ENCODE measurements at places on chromosomes 6 and 20.

GRCh38 chr6:163573503-163574179 is 159.1 kb downstream of the QKI start:
- DNase-seq, result no peak

- no peak for DNase-seq
These were observed 1.6 kb downstream of the TPBG start for GRCh38 chr6:82365016-82365795.

- DNase-seq, result no peak
These were observed 125.5 kb downstream of the ANKRD60 start for GRCh38 chr20:58102744-58103516.

DNA sequence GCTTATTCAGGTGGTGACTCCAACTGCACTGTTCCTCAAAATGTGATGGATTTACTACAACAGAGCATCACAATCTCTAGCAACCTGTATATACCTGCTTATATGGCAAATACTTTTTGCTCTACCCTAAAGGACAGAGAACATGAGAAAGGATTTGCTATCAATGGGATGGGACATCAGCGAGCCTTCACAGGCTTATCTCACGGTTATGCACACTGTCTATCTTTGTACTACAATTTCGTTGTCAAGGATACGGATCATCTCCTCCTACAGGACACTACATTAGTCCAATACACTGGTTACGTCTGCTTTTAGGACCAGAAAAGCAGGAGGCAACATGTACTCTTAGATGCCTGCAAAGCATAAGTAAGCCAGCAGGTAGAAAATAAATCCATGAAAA is 34.2 kb downstream of the STX7 start:
- DNase-seq, result no peak

- no peak for DNase-seq
These were observed 430.8 kb upstream of the RUNX2 start for GRCh38 chr6:44897316-44897715.

- no peak for DNase-seq
These were observed 107.8 kb downstream of the COL19A1 start for GRCh38 chr6:69974193-69974592.

DNA sequence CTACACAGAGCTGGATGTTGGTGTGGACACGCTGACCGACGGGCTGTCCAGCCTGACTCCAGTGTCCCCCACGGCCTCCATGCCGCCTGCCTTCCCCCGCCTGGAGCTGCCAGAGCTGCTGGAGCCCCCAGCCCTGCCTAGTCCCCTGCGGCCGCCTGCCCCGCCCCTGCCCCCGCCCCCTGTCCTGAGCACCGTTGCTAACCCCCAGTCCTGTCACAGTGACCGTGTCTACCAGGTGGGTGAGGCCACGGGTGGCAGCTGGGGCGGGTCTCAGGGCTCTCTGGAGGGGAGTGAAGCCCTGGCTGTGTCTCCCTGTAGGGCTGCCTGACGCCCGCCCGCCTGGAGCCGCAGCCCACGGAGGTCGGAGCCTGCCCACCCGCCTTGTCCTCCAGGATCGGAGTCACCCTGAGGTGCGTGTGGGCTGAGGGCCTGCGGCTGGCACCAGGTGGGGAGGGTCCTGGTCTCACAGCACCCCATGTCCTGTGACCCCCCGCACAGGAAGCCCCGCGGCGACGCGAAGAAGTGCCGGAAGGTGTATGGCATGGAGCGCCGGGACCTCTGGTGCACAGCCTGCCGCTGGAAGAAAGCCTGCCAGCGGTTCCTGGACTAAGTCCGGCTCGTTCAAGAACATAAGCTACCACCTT is 2.9 kb downstream of the SLC2A4RG start:
- no peak for DNase-seq

GRCh38 chr20:9399322-9399721 is 115.1 kb upstream of the LAMP5 start:
- no peak for DNase-seq

DNA sequence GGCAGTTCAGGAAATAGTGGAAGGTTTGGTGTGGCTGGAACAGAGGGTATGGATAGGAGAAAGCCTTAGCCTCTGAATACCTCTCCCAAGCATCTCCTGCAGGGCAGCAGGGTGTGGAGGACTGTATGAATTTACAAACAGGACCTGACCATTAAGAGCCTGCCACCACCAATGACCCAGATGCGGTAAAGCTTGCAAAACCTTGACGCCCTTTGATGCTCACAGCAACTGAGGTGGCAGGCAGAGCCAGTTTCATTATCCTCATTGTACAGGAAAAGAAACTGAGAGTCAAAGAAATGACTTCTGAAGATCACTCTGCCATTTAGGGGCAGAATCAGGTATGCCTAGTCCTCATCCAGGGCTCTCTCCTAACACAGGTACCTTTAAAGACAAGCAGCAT is 2.4 kb downstream of the HM13 start:
- no peak for DNase-seq
